GM04504 (cell line): ENCODE measurements at places on chromosomes 5 and 9.

- DNase-seq: peak; percentile 6
These were observed 62.6 kb downstream of the PLAC8L1 start for GRCh38 chr5:146042628-146043279.

- DNase-seq: no peak
These were observed 540.8 kb downstream of the PRELID2 start for GRCh38 chr5:145294331-145294730.

DNA sequence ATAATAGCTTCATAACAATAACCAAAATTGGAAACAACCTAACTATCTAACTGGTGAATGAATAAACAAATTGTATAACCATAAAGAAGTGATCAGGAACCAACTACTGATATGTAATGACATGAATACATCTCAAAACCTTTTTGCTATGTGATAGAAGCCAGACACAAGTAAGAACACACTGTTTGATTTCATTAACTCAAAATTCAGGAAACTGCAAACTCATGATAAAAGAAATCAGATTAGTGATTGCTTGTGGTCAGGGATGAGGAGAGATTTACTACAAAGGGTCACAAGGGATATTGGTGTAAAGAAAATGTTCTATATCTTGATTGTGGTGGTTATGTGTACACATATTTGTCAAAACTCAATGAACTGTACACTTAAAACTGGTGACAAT is 22.6 kb upstream of the BRINP1 start:
- DNase-seq: no peak

DNA sequence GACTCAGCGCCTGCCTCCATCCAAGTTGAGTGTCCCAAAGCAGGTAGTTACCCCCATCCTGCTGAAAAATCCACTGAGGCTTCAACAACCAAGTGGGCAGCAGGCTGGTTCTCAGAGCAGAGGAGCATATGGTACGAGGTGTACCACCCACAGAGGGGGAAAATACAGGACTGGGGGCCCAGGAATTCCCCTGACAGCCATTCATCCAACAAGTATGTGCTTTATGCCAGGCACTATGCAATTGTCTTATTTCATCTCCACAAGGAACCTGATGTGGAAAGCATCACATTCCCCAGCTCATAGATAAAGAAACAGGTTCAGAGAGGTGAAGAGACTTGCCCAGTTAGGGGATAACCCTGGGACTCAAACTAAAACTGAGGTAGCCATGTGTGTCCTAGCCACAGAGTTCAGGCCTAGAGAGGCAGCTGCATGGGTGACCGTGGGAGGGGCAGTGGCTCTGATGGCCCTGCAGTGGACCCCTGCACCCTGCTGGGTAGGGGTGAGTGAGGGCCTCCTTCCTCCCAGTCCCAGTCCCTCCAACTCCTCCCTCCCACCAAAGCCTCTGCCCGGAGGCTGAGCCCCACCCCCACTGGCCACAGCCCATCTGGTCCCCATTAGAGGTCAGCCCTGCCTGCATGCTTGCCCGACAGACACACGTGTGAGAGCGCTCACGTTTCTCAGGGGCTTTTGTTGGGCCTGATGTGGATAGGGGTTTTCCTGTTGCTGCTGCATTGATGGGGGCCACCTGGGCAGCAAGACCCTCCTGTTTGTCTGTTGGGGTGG is 11.5 kb downstream of the PDLIM4 start:
- peak; percentile 65 for DNase-seq

DNA sequence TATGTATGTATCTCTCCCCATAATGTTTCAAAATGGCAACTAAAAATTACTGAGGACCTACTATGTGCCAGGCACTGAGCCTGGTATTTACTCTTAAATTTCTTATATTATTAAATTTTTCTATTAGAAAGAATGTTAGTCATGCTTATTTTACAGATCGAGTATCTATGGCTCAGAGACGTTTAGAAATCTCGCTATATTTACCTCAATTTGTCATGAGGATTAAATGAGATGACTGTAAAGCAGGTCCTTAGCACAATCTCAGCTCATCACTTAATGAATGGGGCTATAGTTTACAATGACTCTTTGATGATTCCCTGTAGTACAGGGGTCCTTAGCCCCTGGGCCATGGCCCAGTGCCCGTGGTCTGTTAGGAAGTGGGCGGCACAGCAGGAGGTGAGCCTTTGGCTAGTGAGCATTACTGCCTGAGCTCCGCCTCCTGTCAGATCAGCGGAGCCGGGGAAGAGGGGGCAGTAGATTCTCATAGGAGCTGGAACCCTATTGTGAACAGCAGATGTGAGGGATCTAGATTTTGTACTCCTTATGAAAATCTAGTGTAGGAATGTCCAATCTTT is 15.5 kb downstream of the ENC1 start:
- no peak for DNase-seq

GRCh38 chr5:30600892-30601291 is 592.6 kb upstream of the CDH6 start:
- no peak for DNase-seq
